ENCODE measurements at places on chromosomes 6 and 20.

DNA sequence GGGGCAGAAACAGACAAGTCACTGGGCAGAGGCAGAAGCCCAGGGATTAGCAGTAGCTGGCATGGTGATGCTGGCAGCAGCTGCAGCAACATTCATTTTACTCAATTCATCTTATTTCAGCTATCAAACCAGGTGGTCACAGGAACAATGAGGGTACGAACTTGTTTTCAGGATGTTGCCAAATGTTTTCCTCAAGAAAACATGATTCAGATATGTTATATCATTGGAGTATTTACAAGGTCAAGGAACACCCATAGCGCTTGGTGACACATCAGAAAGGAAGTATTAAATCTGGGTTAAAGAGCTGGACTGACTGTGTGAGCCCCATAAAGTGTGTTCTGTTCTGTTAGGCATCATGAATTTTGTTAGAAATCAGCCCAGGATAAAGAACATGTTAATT is 456.9 kb upstream of the ID4 start:
- DNase-seq: no peak

- DNase-seq: no peak
Observed at GRCh38 chr6:101550451-101550850, 156.9 kb downstream of the GRIK2 start.

GRCh38 chr6:41655646-41656001 is 17.4 kb downstream of the MDFI start:
- no peak for DNase-seq

GRCh38 chr20:51700809-51701285 is 67.3 kb downstream of the ATP9A start:
- no peak for DNase-seq

DNA sequence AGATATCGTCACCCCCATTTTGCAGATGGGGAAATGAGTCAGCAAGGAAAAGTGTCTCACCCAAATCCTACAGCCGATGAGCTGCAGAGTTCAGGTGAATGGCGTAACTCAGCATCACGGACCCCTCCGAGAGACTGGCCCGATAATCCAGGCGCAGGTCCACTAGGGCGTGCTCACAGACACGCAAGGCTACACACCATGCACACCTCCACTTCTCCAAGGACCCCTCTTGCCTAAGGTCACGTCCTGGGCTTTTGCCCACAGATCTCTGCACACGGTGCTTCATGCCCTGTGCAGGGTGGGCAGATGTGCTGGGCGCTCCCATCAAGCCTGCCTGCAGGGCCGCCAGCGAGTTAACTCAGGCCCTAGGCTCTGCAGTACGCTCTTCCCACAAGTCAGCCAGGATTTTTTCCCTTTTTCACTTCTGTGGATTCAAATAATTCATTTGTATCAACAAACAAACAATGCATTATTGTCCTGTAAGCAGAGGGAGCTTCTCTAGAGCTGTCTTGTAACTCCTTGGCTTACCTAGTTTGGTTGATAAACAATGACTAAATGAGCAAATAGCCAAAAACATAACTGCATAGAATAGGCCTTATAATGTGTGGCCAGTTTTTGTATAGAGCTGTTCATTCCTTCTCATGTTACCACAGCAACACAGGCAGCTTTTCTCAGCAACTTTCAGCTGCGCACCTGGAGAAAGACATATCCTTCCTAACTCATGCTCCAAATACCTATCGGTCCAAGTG is 139.1 kb downstream of the AGPAT4 start:
- DNase-seq: no peak

All from stimulated activated CD4-positive, alpha-beta T cell treated with anti-CD3 and anti-CD28 coated beads, Interleukin-1b, Interleukin-23, amount 100 ng/mL, for 1 hour (primary cell).